NCI-H524 treated with DMSO at 0.1 percent for 48 hours (cell line): ENCODE measurements at places on chromosomes 4 and X.

GRCh38 chr4:96146686-96147085 lies 306.8 kb downstream of the PDHA2 start:
- DNase-seq, result no peak

DNA sequence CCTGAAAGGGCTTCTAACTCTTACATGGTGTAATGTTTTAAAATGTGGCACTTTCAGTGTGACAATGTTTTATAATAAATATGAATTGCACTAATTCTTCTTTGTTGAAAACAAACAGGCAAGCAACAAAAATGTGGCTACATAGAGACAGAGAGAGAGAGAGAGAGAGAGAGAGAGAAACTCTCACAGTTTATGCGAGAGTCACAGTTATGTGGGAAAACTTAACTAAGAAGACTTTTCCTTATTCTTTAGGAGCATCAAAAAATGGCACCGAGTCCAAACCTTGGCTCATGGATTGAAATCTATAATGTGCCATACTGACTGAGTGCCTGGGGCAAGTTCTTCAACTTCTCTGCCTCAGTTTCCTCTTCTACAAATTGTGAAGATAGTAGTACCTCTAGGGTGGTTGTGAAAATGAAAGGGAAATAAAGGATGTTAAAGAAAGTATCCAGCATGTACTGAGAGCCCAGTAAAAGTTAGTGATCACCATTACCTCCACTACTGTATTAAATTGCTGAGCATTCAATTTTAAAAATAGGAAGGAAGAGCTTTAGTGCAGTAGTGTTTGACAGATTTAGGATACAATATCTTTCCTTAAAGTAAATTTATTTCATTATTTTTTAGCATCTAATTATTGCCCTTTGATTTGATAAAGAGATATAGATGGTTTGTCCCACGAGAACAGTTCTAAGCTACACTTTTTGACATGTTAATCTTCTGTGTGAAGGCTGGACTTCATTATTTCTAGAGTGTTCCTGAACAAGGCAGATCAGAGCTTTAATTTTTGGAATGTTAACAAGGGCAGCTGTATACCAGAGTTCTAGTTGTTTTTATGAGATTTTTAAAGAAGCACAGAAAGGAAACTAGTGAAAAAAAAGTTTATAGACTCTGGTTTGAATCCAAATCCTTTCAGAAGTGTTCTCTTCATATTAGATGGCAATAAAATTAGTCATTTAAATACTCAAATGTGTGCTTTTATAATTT lies 187.5 kb upstream of the ANK2 start:
- no peak for DNase-seq

GRCh38 chrX:153763989-153764755 lies at the start of gene PLXNB3:
Gene PLXNB3 (plus strand): TSS chrX:153764249. CDS start chrX:153765536, 1,287 bp downstream.
- DNase-seq, result no peak

DNA sequence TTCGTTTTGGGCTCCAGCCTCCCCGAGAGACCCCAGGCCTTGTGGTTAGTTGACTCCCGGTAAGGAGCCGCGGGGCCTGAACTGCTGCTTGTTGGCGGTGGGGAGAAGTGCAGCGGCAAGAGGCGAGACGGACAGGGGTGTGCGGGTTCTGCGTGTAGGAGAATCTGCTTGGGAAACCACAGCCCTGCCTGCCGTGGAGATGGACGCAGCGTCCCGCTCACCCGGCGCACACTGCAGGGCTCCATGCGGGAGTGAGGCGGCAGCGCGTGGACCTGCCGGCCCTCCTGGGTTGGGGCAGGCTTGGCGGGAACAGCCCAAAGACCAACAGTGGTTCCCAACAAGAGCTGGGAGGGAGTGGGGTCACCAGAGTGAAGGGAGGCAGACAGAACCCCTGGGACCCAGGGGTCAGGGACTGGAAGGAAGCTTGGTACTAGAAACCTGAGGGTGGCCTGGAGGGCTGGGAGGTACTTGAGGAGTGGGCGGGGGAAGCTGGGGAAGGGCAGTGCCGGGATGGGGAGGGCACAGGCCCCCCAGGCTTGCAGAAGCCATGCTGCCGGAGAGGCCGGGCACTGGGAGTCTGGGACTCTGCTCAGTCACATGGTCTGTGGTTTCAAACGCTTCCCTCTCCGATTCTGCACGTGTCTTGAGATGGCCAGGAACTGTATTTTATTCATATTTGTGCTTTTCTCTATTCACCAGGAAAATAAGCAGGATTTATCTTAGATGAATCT lies 70.8 kb downstream of the RGS12 start:
- no peak for DNase-seq

DNA sequence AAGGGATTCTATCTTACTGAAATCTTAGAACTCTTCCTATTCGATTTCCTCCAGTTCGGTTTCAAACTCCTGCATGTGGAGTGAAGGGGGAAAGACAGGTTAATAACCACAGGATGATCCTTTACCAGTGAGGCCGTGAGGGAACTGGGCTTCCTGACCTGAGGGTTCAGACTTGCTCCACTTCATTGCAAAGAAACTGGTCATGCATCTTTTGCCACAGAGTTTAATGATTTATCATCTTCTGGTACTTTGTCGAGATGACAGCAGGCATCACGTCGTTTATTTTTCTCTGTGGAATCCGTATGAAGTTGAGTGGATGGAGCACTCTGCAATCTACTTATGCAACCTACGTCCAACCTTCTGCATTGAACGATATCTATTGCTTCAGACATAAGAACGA lies 145.9 kb upstream of the NLGN4X start:
- no peak for DNase-seq

DNA sequence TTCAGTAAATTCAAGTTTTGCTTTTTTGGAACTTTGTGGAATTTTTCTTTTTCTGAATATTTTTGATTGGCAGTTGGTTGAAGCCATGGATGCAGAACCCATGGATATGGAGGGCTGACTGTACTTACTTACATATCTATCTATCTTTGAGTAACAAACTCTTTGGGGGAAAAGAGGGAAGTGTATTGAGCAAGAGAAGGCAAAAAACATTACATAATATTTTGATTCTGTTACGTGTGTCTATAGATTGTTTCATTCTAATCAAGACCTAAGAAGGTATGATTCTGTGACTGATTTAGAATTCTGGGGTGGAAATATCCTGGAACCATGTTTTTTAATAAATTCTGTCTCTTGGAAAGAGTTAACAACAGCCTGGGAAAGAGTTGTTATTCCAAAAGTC lies 31.5 kb downstream of the GRSF1 start:
- DNase-seq, result no peak

- no peak for DNase-seq
Observed at GRCh38 chrX:31212856-31213748, 141.3 kb upstream of the FTHL17 start.

DNA sequence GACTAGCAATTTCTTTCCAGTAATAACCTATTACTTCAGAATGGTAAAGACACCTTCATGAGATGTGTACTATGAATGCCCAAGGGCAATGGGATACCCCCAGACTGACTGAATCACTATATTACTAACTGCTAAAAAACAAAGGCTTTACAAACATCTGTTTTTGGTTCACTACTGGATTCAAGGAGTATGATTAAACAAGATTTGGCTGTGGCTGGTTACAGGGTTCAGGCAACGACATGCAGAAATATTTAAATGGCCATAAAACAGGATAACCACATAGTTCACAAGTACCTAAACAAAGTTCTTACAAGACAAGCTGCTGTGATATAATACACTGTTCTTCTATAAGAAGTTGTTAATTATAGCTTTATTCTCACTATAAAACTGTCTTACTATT lies 128.2 kb downstream of the FRYL start:
- DNase-seq, result no peak

DNA sequence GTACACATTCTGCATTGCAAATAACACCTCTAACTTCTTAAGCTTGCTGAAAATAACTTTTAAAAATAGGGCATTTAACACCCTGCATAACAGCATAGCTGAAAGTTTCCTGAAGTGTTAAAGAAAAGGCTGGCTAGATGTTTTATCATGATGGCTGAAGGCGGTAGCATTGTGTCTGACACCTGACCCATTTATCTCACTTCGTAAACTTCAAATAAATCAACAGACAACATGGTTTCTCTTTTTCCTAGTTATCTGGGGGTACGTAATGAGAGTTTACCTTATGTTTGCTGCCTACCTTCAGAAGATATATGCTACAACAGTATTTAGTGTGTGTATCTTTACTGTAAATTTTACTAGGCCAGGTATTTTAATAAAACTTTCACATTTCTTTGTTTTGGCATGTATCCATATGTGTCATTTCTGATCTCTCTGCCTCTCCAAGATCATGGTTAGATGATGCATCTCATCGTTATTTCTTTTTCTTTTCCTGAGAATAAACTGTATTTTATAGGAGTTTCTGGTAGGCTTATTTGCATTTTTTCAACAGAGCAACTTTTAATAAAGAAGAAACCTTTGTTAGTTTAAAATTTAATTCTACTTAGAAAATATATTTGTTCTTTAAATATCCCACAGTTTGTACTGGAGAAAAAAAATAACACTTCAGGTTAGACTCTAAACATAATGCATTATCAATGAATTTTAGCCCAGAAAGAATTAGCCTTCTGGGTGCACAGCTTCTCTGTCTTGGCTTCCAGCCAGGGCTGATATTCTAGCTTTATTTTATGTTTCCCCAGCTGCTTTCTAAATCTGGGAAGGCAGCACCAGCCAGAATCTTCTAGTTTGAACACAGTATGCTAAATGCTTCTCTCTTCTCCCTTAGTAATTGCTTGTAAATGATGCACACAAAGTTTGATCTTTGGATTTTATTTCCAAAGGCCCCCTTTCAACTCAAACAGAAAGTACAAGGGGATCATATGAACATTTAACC lies 2.9 kb downstream of the NDST4 start:
- peak; percentile 39 for DNase-seq

DNA sequence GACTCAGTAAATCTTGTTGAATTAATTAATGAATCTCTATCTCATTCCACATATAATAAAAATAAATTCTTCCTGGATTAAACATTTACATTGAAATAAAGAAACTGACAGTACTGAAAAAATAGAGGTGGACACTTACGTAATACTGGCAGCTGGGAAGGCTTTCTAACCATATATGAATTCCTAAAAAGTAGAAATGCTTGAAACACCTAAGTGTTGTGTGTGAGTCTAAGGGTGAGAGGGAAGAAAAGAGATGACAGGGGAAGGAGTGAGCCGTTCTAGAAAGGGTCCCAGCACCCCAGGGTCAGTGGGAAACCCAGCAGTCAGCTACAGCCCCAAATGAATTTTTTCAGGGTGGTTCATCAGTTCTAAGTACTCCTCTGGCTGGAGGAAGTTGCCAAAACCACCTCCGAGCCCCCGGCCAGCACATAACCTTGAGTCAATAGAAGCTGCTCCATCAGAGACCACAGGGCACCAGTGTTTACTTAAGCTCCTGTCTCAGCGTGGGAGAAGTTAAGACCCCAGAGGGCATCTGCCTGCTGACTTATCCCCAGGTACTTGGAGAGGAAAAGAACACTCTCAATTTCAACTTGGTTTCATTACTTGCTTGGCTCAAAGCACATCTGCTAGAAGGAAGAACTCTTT lies 18.3 kb downstream of the GAB3 start:
- no peak for DNase-seq

DNA sequence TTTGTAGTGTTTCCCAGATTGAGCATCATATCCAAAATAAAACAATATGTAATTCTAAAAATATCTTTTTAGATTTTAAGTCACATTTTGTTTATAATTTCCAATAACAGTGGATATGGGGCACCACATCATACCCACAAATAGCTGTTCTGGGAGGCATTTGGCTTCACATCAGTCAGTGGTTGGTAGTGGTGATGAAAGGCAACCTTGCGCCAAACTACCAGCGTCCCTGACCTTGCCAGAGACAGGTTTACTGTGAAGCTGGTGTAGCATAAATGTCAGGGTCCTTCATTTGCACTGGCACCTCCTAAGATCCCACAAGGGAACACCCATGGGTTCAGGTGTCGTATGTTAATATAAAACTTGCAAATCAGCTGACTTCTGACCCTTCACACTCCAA lies 222.2 kb downstream of the DCTD start:
- no peak for DNase-seq

DNA sequence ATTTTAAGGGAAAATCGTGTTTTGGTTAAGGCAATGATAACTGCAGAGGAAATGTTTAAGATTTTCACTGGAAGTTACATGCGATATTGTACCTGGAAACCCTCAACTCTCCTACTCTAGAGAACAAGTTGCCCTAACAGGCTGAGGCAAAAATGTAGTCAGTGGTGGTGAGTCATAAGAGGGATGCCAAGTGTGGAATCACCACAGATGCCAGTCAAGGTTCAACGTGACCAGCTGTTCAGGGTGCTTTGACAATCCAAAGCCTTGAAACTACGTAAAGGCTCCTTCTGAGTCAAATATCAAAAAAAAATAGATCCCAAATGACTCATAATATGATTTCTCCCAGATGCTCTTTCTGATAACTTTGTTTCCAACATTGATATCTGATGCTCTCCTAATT lies 77.9 kb upstream of the AFF2 start:
- no peak for DNase-seq

- no peak for DNase-seq
Observed at GRCh38 chr4:98557194-98557892, 101.1 kb downstream of the TSPAN5 start.

DNA sequence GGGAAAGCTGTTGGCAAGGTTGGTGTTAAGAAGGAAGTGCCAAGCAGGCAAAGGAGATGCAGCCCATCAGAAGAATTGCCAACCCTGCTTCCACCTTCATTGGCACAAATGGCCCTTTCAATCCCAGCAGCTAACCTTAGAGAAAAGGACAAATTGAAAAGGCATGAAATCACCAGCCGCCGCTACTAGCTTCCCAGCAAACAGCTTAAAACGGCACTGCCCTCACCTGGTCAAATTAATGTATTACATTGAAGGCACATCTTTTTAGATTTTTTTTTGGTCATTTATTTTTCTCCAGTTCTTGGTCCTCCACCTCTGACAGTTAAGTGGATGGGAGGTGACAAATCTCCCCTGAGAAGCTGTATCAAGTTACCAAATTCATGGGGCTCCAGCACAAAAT lies 51.0 kb upstream of the NHSL2 start:
- DNase-seq, result no peak

GRCh38 chrX:47651043-47651905 lies 911 bp upstream of the ELK1 start:
- no peak for DNase-seq

GRCh38 chrX:139324756-139325155 lies 205.8 kb upstream of the F9 start:
- no peak for DNase-seq

DNA sequence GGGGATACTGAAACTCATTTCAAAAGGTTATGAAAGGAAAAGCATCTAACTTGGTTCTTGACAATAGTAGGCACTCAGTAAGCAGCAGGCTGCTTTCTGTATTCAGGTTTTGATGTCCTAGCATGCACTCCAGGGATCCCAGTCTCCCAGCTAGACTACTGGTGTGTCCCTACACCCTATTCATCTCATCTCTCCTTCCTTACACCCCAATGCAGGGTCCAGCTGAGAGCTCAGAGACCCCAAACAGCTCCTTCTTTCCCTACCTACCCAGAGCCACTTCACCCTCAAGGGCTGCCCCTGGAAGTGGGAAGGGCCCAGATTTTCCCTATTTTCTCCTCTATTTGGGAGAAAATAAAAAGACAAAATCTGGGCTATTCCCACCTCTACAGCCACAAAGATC lies 1.6 kb upstream of the EFNB1 start:
- DNase-seq, result no peak

DNA sequence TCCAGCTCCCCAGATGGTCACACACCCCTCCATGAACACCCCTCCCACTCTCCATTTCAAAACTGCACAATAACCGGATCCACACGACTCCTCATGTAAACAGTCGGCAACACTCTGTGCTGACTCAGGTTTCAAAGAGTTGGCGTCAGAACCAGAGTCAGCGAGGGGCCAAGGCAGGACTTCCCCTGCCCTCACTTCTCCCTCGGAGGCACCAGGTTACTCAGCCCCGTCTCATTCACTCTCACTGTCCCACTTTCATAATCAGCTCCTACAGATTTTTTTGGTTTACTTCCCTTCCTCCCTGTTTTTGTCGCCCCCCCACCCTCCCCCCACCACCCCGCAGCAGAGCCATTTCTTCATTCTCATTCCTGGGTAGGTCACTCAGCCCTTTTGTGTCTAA lies 2.7 kb upstream of the TIMP1 start:
- DNase-seq, result no peak
